AML-193 (cell line): ENCODE measurements at places on chromosomes 3 and 15.

DNA sequence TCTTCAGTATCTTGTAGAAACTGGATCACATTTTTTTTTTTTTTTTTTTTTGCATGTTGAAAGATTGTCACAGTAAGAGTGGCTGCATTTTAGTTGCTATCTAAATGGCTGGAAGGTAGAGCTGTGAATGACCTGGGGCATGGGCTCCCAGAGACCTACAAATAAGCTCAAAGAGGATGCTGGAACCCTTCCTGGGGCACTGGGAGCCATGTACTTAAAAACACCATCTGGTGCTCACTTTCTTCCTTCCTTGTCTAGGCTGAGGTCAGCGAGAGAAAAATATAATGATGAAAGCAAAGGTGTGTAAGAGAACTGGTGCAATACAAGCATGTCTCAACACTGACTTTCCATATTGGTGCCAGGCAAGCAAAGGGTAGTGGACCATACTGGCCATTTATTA is 323.9 kb downstream of the SV2B start:
- DNase-seq = no peak

DNA sequence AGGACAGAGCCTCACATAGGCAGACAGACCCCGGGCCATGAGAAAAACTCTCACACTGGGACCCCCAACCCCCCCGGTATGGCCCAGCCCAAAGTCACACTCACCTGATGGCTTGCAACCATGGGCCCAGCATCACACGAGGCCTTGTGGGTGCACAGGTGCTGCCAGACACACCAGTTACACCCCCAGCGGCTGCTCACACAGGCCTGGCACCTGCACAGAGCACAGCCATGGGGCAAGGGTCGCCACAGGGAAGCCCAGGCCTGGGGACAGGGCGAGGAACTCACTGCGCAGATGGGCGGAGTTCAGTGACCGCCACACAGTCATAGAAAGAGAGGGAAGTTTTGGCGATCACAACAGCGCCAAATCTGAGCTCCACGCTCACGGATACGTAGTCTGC is 9.3 kb downstream of the PLXNB1 start:
- no peak for DNase-seq

DNA sequence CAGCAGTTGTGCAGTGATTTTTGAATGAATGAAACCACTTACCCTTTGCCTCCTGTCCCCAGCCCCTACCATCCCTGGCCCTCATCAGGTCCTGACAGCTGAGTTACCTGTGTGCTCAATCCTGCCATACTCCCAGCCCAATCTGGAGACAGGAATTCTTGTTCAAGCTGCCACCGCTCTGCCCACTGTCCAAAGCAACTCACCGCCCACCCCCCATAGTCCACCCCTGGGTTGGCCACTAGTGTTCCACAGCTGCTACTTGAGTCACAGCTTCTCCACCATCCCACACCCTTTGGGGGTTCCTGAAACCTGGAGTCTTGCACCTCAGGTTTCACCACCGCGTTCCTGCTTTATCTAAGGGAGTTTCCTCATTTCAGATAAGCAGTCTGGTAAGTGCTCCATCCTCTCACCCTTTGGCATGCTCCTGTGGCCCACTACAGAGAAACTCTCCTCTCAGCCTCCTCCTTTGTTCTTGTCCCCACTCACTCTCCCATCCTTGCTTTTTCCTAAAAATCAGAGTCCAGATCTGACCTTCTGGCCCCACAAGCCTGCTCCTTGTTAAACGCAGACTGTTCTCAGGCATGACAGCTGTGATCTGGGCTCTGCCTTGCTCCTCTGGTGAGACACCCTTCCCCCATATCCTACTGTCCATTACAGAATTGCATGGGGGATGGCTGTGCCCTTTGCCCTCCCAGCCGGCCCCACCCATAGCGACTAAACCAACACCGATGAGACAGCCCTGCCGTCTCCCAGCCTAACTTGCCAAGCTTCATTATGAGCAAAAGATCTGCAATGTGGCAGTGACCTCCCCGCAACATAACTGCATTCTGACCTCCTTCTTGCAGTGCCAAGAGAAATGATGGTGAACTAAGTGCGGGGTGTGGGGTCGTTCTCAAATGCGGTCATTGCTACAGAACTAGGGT is 50.0 kb downstream of the CYP19A1 start:
- DNase-seq = no peak

- no peak for DNase-seq
Observed at GRCh38 chr3:30563956-30564355, 42.4 kb upstream of the TGFBR2 start.

DNA sequence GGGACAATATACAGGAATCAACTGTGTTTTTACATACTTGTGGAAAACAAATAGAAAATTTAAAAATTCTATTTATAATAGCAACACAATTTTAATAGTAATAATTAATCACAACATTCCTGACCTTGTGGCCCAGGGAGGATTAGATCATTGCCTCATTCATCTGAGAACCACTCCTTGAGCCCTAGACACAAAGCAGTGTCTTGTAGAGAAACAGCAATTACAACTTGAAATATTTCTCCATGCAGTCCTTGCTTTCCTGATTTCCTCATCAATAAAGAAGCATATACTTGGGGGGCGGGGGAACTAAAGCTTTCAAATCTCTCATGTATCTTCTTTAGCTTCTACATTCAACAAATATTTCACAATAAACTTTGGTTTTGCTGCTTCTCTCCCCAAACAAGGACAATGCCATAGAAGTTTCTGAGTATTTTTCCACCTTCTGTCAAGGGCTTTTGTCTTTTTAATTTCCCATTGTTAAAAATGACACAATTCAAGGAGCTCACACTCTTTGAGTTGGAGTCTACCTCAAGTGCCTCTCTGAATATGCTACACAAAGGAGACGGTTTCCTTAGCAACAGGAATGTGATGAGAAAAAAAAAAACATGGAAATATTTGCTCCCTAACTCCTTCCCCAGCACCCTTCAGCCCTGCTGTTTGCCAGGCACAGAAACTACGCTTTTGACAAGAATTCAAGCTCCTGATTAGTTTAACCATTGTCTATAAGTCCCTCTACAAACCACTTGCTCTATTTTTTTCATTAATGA is 118.8 kb downstream of the ARPP21 start:
- DNase-seq = no peak

- peak; percentile 59 for DNase-seq
Observed at GRCh38 chr15:40859206-40859851, 14.7 kb downstream of the RHOV start.

GRCh38 chr3:184372911-184373310 is 5.1 kb downstream of the THPO start:
- DNase-seq = no peak

DNA sequence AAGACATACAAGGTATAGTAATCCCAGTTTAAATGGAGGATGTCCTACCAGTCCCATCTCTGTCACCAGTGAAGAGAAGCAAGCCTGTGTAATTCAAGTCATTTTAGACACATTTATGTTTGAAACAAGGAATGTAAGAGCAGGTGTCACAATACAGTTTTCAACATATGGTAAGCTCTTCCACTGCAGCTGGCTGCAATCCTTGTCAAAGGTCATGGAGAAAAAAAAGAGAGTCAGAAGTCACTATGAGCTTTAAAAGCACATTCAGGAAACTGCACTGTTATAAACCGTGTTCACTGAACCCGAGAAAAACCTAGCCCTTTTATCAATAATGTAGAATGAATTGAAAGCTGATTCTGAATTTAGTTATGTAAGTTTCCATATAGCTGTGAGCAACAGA is 206.4 kb downstream of the NAALADL2 start:
- no peak for DNase-seq

DNA sequence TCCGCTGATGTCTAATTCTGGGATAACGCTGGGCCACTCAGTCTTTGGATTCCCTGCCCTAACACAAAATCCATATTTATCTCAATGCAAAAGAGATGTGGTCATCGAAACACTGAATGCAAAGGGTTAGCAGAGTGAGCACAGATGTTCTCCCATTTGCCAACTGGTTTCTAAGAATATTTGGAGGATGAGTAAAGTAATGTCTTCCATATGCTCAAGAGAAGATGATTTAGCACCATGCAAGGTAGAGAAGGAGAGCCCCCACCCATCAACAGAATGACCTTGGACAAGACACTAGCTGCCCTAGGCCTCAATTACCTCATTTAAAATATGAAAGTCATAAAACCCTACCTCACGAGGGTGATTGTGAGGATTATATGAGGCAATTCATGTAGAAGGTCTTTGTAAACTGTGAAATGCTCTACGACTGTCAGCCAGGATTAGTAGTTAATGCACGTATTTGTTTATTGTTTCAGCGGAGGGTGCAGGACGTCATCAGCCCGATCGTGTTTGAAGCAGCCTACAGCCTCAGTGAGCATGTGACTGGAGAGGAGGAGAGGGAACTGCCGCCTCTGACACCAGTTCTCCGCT is 232.9 kb upstream of the CTDSPL start:
- no peak for DNase-seq

- no peak for DNase-seq
Observed at GRCh38 chr15:90340345-90340744, 11.7 kb upstream of the ZNF774 start.

GRCh38 chr3:183069086-183069485 is 30.2 kb downstream of the MCCC1 start:
- no peak for DNase-seq

- no peak for DNase-seq
Observed at GRCh38 chr3:195768831-195769303, 42.9 kb downstream of the MUC4 start.

DNA sequence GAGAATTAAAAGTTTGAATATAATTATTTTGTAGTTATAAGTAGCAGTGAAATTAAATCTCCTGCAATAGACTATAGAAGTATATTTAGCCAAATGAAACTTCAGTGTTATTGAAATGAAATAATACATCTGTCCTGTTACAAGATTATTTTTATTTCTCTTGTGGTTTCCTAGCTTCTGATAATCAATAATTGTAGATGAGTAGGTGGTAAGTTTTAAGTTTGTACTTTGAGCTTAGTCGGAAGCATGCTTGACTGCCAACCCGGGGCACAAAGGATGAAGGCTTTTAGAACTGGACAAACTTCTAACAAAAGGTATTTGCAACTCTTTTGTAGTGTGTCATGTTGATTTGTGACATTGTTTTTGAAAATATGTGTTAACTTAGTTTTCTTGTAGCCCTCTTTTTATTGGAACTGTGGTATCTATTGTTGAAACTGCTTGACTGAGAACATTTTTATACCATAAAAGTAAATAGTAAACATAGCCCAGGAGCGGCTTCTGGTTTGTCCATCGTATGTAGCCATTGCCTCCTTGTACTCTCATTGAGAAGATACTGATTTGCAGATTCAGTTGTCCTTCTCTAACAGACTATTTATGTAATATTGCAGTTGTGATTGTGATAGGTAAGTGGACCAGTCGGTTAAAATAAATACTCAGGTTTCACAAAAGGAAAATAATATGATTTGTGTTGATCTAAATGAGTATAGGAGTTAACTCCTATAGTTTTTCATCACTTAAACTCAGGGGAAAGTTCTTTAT is 2.9 kb downstream of the CTNNB1 start:
- no peak for DNase-seq

GRCh38 chr15:92062505-92062904 is 209.0 kb downstream of the SLCO3A1 start:
- no peak for DNase-seq

GRCh38 chr3:175518459-175518858 is 659.3 kb downstream of the NAALADL2 start:
- DNase-seq = no peak

DNA sequence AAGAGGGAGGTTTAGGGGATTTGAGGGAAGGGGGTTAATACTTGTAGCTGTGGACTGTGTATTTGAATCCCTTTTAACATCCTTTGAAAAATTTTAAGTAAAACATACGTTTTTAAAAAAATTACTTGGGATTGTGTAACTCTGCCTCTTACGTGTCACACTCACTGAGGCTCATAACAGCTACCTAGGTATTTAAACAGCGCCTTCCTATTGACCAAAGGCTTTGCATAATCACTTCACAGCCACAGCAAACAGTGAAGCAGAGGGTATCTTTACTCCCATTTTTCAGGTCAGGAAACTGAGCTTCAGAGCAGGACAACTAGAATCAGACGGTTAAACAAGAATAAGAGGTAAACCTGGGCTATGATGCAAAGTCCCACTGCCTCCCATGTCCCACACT is 95.9 kb downstream of the TLE3 start:
- no peak for DNase-seq

DNA sequence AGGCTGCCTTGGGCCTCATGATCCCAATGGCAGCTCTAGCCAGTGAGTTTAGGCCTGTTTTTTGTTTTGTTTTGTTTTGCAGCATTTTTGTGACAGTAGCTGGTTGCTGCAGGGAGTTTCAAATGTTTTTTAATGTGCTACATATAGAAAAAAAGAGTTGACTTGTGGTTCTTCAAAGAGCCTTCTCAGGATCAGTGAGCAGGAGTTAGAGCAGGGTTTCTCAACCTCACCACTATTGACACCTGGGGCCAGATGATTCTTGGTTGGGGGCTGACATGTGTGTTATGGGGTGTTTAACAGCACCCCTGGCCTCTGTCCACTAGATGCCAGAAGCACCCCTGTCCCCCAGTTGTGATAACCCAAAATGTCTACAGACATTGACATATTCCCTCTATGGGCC is 17.9 kb downstream of the APH1B start:
- DNase-seq = no peak

- no peak for DNase-seq
Observed at GRCh38 chr3:157109267-157110141, 50.4 kb downstream of the CCNL1 start.

DNA sequence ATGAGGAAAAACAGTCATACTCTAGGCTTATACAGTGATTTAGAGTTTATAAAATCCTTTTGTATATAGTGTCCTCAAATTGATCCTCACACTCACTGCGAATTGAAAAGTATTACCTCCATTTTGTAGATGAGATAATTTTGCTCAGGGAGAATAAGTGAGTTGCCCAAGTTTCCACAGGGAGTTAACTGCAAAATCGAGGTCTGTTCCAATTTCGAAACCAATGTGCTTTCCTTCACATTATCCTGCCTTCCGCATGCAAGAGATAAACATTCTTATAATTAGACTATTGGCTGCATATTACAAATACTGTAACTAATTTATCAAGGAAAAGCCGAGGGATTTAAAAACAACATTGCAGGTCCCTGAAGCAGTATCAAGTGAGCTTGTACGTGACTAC is 667.0 kb downstream of the SQOR start:
- no peak for DNase-seq
